ENCODE measurements at places on chromosomes 5 and 9.

- DNase-seq: peak; percentile 44
Measured at GRCh38 chr5:43073597-43074546, 33.8 kb upstream of the ANXA2R start.

DNA sequence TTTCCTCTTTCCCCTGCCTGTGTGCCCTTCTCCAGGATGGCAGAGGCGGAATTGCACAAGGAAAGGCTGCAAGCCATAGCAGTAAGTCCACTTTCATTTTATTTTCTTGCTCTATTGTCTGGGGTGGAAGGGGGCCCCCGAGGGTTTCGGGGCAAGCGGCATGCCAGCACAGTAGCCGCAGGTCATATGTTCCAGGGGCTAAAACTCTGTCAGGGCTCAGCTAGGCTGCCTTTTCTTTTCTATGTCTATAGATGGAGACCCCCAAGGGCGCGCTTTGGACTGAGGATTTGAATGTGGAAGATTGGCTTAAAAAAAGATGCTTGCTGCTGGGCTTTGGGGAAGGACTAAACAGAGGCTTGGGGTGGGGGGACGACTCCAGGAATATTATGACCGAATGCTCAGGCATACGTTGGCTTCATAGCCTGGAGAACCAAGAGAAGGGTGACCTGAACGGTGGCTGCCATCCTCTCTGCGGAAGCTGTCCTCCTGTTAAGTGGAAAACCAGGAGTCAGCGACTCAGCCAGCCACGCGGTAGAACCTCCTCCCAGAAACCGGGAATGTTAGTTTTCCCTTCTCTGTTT lies 545 bp downstream of the PALM2AKAP2 start:
- no peak for DNase-seq

- no peak for DNase-seq
Measured at GRCh38 chr5:159041444-159042198, 58.1 kb downstream of the EBF1 start.

DNA sequence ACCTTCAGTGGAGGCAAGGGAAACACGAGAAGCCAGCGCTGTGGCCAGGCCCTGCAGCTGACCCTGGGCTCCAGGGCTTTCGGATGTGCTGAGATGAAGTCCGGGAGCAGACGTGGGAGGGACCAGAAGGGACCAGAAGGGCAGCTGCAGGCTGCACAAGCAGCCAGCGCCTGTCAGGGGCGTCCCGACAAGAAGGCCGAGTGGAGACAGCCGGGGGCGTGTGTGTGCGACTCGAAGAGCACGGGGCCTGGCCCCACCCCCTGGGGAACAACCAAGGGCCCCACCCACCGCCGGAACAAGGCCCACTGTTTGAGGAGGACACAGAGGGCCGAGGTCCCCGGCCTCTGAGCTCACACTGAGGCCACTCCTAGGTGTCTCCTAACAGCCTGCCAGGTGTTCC lies 31.4 kb downstream of the SLC12A7 start:
- no peak for DNase-seq

DNA sequence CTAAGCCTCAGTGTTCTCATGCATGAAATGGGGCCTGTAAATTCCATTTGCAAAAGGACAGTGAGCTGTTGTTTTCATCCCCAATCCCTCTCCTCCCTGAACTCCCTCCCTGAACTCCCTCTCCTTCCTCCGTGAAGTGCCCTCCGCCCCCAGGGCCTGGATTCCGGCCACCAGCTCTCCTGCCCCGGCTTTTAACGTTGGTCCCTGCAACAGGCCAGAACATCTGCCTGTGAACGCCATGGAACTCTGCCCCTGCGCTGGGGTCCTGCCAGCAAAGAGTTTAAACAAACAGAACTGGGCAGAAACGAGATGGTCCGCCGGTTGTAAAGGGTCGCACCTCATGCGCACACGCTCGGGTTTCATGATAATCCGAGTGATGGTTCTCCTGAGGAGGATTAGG lies 62.4 kb downstream of the SMIM23 start:
- no peak for DNase-seq

GRCh38 chr9:570187-570586 lies 271.3 kb upstream of the DMRT1 start:
- DNase-seq: no peak

- no peak for DNase-seq
Measured at GRCh38 chr5:34682926-34683623, 26.9 kb downstream of the RAI14 start.

DNA sequence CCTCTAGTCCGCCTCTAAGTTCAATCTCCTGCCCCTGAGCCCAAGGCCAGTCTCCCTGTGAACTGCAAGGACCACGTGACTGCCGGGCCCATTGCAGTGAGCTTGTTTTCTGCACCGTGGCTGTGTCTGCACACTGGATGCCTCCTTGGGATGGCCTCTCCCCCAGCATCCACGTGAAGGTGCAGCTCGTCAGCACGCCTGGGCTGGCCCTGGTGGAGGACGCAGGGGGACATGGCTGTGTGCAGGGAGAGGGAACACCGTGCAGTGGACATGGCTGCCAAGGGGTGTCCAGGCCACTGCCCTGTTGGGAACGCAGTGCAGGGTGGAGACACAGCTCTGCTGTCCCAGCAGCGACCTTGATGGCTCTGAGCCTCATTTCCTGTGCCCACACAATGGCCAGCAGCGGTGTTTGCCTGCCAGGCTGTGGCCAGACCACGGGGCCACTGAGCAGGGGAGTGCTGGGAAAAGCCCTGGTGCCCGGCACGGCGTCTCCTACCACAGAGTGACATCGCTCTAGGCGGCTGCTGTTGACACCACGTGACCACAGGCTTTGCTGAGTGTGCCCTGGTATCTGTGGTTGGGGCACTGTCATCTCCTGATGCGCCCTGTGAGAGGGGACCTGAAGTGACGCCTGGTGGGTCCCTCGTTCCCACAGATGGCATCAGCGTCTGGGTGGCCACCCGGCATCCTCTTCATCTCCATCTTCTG lies 26.9 kb upstream of the EXOC3 start:
- DNase-seq: no peak
